GM13977 (cell line): ENCODE measurements at places on chromosomes 13 and 19.

GRCh38 chr13:41588899-41589298, 131.5 kb downstream of the RGCC start:
- no peak for DNase-seq

- no peak for DNase-seq
Measured at GRCh38 chr19:13817615-13818371, 22.6 kb downstream of the ZSWIM4 start.

GRCh38 chr13:84985860-84986259, 813.4 kb downstream of the SLITRK6 start:
- no peak for DNase-seq

GRCh38 chr19:19470579-19470978, 44.8 kb downstream of the TSSK6 start:
- DNase-seq: no peak

DNA sequence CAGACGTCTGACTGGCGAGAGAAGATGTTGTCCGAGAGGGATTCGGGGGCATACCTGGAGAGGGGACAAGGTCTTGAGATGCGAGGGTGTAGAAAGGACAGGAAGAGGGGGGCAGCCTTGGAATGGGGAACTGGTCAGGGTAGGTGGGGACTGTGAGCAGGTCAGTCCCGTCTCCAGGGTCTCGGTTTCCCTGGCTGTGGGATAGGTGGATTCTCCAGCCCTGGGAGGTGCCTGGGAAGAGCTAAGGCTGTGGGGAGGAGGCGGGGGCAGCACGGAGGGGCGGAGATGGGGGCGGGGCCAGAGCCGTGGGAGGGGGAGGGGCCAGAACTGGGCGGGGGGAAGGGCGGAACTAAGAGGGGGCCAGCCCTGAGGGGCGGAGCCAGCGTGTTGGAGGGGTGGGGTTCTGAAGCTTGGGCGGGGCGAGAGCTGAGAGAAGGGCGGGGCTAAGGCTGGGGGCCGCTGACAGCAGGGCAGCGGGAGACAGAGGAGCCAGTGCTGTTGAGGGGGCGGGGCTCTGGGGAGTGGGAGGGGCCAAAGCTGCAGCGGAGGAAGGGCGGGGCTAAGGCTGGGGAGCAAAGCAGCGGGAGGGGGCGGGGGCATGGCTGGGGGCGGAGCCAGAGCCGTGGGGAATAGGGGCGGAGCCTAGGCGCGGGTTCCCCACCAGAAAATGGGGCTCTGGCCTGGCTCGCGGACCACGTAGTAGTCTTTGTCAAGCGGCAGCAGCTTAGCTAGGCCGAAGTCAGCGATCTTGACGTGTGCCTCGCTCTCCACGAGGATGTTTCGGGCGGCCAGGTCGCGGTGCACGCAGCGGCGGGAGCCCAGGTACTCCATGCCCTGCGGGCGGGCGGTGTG, 9.5 kb upstream of the INSL3 start:
- DNase-seq: peak; percentile 82

- DNase-seq: peak; percentile 63
Measured at GRCh38 chr13:38415233-38415632, 65.6 kb downstream of the UFM1 start.

- peak; percentile 34 for DNase-seq
Measured at GRCh38 chr19:10517361-10517759, at the start of gene S1PR5. Gene S1PR5, minus strand, starts transcription at chr19:10517447. Its CDS starts 2,436 bp downstream, at chr19:10515011.

DNA sequence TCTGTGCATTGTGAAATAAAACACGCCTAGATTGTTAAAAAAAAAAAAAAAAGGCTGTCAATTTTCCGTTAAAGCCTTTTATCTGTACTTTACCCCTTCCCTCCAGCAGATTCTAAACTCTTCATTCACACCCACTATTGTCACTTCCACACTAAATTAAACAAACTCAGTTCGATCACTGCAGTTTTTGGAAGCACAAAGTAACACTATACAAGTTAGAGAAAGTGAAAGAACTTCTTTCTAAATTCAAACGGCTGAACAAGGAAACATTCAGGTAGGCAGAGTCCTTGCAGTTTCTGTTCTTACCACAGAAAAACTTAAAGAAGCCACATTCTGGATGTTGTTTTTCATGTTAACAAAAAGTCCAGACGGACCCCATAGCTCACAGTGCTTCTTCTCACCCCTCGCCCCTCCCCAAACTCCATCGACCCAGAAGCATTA, 27.5 kb upstream of the UBE2L5 start:
- DNase-seq: peak; percentile 55

GRCh38 chr19:19274146-19274545, 1.0 kb upstream of the TM6SF2 start:
- no peak for DNase-seq

- DNase-seq: no peak
Measured at GRCh38 chr19:3407556-3408516, 41.5 kb downstream of the NFIC start.

DNA sequence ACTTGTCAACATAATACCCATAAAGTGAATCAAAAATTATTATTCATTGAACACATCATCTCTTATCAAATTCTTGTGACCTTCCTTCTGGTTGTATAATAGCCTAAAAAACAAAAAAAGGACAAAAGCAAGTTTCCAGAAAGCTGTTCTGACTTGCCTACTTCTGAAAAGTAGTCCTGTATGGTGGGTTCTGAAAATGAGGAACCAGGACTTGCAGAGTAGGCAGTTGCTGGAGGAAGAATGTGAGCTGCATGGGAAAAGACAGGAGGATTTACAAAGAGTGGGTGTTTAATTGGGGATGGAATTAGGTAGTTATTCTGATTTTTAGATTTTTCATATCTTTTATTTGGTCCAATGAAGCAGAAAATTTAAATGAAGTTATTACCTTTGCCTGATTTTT, 56.7 kb downstream of the RCBTB2 start:
- no peak for DNase-seq

- DNase-seq: no peak
Measured at GRCh38 chr13:25288966-25289365, 1.7 kb upstream of the MTMR6 start.

DNA sequence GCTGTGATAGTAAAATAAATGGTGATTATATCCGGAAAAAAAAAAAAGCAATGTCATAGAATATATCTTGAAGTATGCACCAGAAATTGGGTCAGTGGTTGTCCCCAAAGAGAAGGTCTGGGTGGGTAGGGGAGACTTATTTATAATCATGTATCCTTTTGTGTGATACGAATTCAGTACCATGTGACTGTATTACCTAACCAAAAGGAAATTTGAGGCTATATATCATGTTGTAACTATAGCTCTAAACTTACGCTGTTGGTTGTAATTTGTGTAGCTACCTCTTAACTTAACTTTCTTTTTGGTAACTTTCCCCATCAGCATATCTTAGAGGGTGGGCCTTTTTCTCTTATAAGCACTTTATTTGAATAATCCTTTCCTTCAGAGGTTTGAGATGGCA, 25.2 kb upstream of the KCTD4 start:
- no peak for DNase-seq

DNA sequence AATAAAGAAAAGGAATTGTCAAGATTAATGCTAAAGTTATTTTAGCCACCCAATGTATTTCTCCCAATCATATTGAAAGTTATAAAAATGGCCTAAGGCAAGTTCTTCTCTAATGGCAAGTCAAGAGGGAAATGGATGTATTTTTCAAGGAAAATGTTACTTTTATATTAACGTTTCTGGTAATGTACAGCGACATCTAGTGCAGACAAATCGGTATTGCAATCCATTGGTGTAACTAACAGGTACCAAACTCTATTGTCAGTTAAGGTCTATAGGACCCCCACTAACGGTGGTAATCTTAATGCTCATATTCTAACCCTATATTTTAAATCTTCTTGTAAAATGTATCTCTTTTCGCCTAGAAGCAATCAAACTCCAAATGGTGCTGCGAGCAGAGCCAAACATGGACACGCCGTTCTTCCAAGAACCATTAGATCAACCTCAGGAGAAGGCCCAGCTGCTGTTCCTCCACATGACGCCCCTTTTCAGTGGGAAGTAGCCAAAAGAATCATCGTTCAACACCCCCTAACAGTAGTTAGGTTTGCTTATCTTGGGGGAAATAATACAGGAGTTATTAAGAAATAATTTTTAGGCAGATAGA, 98.5 kb upstream of the PABPC3 start:
- DNase-seq: peak; percentile 37

DNA sequence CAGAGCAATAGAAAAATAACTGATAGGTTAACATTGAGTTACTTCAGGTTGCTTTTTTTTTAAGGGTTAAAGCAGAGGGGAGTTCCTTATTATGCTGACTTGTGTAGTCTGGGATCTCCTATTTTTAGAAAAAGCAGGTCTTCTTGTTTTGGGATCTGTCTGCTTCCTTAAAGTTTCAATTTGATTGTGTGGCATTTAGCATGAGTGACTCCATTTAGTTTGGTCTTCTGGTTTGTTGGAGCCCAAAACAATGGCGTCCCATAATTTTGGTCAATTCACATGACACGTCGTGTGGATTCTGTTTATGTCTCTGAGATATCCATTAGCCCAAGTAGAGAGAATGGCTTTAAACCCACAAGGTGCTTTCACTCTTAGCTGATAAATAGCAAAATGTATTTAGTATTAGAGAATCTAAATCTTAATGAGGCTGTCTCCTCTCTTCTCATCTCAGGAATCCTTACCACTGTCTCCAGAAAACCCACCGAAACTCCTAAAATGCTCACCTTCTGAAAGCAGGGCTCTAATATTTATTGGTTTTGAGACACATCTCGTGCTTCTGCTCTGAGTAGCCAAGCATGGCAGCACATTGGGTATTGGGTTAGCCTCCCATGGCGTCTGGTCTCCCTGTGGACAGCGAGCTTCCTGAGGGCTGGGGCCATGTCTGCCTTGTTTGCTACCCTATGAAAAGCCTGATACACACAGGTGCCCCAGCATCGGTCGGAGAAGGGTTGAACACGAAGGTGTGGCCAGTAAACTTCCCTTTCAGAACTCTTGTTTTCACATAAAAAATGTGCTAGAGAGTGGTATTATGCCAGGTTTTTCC, 67.2 kb upstream of the GPR183 start:
- no peak for DNase-seq

GRCh38 chr19:15671891-15672579, 852 bp upstream of the CYP4F12 start:
- no peak for DNase-seq

- DNase-seq: no peak
Measured at GRCh38 chr13:76499891-76500290, 386.3 kb downstream of the KCTD12 start.

DNA sequence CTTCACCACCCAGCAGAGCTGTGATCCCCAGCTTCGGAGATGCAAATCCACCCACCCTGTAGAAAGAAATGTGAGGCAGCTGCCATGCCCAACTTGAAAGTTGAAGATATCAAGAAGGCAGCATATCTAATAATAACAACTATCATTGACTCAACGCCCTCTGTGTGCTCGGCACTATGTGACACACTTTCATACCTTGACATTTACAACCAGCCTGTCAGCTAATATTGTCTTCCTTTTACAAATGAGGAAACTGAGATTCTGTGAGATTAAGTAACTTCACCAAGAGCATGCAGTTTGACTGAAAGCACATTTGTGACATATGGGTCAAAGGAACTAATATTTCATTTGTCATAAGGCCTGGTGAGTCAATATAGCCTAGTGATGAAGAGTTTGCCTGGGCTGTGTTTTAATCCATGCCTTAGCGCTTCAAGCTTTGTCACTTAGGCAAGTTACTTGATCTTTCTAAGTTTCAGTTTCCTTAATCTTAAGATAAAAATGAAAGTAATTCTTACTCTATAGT, 137.0 kb downstream of the FLT1 start:
- no peak for DNase-seq

- DNase-seq: no peak
Measured at GRCh38 chr19:4557144-4557970, 2.1 kb downstream of the SEMA6B start.

DNA sequence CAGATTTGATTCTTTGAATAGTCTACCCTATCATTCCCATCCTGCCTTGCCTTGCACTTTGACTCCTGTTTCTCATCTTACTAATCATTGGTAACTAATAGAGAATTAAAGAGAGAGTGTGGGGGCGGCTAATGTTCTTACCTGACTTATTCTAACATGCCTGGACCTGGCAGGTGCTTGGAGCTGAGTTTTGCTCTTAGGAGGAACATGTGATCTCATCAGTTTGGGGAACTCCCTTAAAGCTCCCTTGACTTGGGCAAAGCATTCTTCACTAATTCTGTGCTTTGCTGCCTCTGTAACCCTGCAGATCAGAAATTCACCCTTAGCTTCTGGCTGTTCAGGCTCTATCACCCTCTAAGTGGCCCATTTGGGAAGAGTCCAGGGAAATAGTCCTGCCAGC, 861.1 kb downstream of the GPC5 start:
- DNase-seq: no peak
